Right cardiac atrium (tissue), 5 donors: ENCODE measurements at places on chromosomes 1 and 21. TPM values are rescaled to one million over a fixed set of nuclear protein-coding genes. Genes with fewer than 3 reads are reported as not detected.

GRCh38 chr1:234825498-234826165 is 215.7 kb upstream of the IRF2BP2 start:
- DNase-seq, result no peak

- no peak for DNase-seq
These were observed 47.1 kb upstream of the ETS2 start for GRCh38 chr21:38758501-38759214.

DNA sequence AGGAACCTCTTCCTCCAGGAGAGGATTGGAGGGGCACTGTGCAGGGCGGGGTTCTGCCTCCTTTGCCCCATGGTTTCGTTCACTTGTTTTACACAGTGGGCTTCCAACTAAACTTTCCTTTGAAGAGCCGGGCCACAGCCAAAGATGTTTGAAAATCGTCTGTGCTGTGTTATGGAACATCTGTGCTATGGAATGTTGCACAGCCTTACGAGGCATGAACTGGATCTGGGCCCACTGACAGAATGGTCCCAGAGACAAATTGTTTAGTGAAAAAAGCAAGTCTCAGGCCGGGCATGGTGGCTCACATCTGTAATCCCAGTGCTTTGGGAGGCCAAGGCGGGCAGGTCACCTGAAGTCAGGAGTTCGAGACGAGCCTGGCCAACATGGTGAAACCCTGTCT is 12.6 kb upstream of the MEF2D start:
- DNase-seq, result no peak

GRCh38 chr1:162357681-162358266 is 18.9 kb downstream of the SPATA46 start:
- no peak for DNase-seq

DNA sequence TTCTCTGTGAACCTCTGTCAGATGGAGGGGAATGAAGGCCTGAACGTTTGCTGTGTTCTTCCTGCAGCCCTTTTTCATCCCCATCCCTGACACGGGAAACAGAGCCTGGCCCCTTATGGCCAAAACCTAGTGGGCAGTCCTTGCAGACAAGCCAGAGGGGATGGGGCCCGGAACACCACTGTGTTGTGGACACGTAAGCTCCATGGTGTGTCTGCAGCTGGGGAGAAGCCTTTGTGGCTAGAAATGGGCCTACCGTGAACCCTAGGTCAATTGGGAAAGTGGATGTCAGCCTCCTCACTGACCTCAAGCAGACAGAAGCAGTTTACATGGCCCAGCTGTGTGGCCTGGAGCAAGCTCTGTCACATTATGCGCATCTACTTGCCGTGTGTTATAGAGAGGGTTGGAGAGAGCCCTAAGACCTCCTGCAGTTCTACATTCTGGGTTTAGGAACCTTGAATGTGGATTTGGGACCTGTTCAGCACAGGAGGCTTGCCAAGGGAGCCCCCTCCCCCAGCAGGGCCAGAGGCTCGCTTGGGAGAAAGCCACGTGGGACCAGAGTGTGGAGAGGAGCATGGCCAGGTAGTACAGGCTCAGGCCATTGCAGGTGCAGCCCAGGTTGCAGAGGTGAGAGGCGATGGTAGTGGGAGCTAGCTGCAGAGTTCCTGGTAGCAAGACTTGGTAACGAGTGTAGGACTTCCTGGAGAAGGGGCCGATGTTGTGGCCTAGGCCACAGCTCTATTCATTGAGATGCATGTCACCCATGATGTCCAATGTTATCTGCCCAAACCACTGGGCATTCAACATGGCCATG is 20.7 kb downstream of the PARS2 start:
- DNase-seq, result no peak

DNA sequence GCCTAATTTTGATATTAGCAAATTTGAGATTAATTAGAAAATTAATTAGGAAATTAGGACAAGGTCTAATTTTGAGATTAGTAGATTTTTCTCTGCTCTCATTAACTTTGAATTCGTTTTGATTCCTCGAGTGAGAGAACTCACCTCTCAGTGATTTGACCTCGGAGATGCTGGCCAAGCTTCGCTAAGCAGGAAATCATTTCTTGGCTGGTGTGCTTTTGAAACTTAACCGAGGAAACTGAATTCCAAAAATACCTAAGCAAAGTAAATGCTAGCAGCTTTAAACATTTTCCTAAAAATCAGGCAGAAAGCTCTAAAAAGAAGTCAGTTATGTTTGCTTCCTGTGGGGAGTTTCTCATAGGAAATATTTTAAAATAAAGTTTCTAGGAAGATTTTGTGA is 34.9 kb downstream of the CDC14A start:
- no peak for DNase-seq

Gene AGL
- 66.4 TPM for total RNA-seq
